ENCODE measurements at places on chromosomes 6 and 20.

GRCh38 chr6:13113376-13113775 lies 215.0 kb downstream of the TBC1D7 start:
- DNase-seq: no peak

DNA sequence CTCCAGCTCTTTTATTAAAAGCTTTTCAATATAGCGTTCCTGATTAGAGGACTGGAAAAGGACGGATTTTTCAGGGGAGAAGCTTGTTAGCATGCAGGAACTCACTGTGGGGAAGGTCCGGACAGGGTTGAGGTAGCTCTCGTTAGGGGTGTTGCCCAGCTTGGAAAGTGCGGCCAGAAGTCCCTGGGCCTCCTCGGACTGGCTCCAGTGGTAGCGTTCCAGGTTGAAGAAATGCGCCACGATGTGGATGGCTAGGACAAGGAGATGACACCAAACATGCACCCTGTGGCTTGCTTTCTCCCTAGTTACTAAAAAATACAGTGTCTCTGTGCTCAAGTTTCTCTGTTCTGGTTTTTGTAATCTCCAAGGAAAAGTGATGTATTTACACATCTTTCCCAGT lies 12.5 kb downstream of the NOX3 start:
- no peak for DNase-seq

GRCh38 chr20:20702330-20703245 lies 9.9 kb downstream of the RALGAPA2 start:
- no peak for DNase-seq

- DNase-seq: peak; percentile 14
These were observed 431 bp downstream of the LOC128125822 start for GRCh38 chr6:63572747-63573075.

DNA sequence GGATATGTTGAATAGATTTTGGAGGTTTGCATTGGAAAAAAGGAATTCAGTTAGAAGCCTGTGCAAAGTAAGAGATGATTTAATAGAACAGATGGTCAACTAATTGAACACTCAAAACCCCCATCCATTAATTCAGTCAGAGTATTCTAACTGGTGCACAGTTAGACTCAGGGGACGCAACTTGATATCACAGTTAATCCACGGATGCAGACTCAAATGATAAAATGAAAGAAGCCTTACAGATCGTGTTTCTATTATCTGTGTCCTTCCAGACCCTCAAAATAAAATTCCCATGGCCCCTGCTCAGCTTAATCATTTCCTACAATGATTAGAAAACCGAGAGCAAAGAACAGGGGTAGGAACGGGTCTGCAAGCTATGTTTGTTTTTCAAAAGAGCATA lies 45.4 kb upstream of the DTNBP1 start:
- DNase-seq: no peak

- no peak for DNase-seq
These were observed 519.2 kb upstream of the MAP3K7 start for GRCh38 chr6:91106083-91106482.

GRCh38 chr20:9021216-9021615 lies 47.7 kb upstream of the PLCB4 start:
- no peak for DNase-seq

- no peak for DNase-seq
These were observed at the start of gene VGLL2 for GRCh38 chr6:117265410-117266256. VGLL2 (plus strand) TSS chr6:117265558; CDS start chr6:117265764, 206 bp downstream.

GRCh38 chr6:111679126-111679858 lies 73.6 kb upstream of the TRAF3IP2 start:
- DNase-seq: no peak

DNA sequence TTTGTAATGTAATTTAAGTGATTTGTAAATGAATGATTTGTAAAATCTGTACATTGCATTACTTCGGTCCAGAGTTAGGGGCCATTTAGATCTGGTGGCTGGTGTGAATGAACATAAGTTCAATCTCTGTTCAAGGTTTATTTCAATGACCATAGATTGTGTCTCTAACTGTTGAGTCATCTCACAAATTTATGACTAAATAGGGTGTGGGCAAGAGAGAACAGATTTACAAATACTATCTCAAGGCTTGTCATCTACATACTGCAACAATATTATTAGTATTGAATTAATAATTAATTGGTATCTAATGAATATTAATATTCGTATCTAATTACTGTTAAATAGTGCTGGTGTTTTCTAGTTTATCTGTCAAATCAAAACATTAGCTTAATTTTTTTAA lies 115.3 kb upstream of the EDN1 start:
- no peak for DNase-seq

GRCh38 chr20:34055290-34055689 lies 56.8 kb downstream of the EIF2S2 start:
- no peak for DNase-seq

DNA sequence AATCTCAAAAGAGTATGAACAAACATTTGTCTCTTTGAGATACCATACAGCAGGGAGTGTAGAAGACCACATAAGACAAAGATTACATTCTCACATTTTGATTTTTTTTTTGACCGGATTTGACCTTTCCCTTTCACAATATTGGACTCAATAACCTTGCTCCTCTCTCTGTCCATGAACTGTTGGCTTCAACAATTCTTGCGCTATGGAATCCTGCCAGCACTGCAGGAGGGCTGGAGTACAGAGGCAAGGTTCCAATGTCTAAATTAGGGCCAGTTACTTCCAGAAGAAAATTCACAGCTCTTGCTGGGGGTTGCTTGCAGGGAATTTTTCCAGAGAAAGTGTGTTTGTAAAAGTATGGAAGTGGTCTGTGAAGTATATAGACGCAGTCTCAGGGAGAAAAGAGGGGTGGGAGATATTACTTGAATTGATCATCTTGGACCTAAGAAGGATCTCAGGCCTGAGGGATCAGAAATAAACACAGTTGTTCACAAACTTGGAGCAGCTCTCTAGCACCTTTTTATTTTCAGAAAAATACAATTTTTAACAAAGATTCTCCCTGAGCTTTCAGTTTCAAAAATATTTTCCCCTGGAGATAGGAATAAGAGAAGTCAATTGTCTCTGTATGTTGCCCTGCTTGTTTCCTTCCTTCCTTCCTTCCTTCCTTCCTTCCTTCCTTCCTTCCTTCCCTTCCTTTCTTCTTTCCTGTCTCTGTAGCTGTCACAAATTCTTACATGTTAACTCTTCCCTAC lies 765.9 kb downstream of the BCKDHB start:
- DNase-seq: no peak

DNA sequence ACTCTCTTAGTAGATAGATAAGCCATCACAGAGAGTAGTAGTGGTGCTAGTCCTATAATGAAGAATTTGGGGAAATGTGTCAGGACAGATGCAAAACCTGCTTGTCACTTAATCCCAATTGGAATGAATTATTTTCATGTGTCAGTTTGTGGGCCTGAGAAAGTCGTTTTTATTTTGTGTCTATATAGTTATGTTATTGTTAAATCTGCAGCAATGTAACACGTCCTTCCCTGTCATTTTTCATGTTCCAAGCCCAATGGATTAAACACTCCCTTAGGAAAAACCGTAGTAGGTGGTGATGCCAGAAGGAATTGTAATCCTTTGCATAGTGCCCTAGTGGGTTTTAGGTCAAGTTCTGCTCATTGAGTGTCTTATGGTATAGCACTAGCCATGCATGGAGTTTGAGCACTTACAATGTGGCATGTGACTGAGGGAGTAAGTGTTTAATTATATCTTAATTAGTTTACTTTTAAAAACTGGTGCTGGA lies 105.9 kb upstream of the PRSS16 start:
- DNase-seq: no peak
